ENCODE measurements at places on chromosomes 2 and 18.

DNA sequence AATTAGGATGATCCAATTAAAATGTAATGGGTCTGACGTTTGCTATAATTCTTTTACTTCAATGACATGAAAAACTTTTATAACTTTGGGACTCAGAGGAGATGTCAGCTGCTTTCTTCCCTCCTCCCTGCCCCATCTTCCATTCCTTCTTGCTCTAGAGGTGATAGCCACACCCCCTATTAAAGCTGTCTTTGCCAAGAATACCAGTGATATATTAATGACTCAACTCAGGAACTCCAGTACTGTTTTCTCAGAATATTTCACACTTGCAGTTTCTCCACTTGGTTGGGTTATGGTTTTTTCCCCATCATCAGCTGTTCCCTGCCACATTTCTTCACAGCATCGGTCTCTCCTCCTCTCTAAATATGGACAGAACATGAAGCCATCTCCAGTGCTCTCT lies 184.0 kb downstream of the KCNE4 start:
- no peak for DNase-seq

DNA sequence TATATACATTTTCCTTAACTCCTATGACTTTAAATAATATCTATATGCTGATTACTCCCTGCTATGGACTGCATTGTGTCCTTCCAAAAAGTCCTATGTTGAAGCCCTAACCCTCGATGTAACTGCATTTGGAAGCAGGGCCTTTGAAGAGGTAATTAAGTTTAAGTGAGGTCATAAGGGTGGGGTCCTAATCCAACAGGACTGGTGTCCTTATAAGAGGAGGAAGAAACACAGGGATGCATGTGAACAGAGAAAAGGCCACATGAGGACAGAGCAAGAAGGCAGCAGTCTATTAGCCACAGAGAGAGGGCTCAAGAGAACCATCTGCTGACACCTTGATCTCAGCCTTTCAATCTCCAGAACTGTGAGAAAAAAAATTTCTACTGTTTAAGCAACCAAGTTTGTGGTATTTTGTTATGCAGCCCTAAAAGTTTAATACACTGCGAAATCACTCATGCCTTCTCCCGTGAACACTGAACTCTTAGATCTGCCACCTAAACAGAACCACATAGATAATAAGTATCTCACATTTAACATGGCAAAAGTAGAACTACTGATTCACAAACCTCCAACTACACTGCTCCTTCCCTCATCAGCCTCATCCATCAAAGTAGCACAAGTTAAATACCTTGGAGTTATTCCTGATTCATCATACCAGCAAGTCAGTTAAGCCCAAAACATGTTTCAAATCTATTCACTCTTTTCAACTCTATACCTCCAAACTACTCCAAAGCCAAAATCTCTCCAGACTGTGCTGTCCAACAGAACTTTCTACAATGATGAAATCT lies 65.4 kb downstream of the HIBCH start:
- DNase-seq = no peak

DNA sequence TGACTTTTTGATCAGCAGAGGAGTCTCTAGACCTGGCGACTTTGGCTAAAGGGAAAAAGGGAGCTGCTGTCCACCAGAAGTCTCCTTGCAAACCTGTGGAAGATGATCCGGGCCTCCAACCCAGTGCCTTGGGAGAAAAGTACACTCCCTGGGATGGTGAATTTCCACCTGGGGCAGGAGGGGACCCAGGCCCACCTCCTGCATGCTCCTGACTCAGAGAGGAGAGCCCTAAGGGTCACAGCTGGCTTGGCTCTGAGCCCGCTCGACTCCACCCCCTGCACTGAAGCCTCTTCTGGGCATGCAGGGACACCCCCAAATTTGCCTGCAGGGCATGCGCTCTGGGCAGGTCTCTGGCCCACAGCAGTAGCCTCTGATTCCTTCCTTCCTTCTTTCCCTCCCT lies 66.5 kb downstream of the PDCL3 start:
- no peak for DNase-seq

- DNase-seq = no peak
These were observed 25.6 kb downstream of the GLI2 start for GRCh38 chr2:120761164-120761861.

- DNase-seq = no peak
These were observed 5.0 kb upstream of the ESPNL start for GRCh38 chr2:238095143-238095542.

DNA sequence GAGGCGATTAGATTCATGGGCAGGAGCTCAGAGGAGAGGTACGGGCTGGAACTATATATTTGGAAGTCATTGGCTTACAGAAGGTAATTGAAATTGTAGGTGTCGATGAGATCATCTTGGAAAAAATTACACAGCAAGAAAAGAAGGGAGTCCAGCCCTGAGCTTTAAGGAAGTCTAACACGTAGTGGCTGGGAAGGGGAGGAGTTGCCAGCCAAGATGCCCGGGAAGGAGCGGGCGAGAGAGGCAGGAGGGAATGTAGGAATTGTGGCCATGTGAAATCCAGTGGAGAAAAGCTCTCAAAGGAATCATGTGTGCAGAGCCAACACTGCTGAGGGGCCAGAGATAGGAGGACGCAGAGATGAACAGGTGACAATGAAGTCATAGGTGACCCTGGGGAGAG lies 25.6 kb upstream of the SCYGR1 start:
- DNase-seq = no peak

- no peak for DNase-seq
These were observed 290.7 kb upstream of the SLC14A2 start for GRCh38 chr18:45324495-45325113.

GRCh38 chr18:45657357-45658335 lies 42.4 kb downstream of the SLC14A2 start:
- peak; percentile 59 for DNase-seq

DNA sequence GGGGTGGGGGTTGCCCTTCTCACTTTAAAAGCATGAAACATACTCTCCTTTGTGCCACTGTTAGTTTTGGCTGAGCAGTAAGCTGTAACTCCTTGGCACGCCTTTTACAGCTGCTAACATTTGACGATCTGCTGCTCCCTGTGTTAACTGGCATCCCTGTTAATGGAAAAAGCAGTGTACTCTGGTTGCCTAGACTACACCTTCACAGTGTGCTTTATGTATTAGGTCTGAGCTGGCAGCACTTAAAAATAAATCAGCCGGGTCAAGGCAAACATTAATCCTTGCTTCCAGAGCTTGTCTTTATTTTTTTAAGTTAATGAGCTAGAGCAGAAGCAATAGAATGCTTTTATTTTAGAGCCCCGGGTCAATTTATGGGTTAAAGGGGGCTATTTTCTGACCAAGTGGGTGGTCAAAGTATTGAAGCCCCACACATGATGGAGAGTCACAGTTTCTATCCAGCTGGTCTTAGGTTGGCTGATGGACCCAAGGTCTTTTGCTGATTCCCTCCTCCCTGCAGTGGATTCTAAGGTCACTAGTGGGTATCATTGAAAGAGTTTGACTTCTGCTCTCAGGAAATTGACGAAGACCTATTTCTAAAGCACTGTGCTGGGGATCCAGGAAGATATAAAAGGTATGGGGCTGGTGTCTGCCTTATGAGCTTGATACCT lies 54.5 kb downstream of the CFAP221 start:
- no peak for DNase-seq

DNA sequence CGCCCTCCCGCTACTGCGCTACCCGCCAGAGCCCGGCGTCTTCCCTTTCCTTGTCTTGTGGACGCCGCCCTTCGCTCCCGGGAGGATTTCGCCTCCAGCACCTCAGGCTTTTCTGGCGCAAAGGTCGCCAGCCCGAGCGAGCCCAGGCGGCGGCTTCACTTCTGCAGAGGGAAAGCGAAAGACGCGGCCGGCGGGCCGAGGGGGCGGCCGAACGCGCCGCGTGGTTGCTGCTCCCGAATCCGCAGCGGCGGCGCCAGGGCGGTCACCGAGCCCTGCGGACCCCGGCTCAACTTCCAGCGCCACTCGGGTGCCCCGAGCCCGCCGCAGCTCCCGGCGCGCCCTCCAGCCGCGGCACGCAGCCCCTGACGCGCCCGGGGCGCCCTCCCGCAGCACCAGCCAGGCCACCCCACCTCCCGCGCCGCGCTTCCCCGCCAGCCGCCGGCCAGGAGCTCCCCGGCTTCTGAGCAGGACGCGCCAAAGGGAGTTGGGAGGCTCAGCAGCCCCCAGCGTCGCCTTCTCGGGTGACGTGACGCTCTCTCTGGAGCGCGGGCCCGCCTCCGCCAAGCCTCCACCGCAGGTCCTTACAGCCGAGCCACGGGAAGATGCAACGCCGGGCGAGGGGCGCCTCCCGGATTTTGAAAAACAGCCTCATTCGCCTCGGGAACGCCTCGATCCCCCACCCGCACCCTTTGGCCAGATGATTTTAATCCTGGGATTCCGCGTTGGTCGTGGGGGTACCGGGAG lies 84.9 kb upstream of the EPB41L3 start:
- no peak for DNase-seq

- DNase-seq = peak; percentile 46
These were observed 38.3 kb downstream of the CRYGD start for GRCh38 chr2:208086029-208086428.

DNA sequence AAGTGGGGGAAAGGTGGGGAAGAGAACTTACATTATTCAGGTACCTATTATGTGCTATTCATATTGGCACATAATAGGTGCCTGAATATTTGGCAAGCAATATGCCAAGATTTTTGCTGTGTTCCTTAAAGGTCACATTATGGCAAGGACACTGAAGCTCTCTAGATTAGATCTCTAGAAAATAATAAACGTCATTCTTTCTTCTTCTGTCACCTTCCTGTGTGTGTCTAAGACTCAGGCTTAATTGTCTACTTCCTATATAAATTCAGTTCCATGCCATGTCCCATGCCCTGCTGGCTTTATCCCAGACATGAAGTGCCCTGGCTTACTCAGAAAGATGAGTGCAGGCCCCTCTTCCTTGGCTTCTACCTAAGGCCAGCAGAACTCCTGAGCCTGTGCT lies 191.1 kb upstream of the CTAGE1 start:
- DNase-seq = no peak

- DNase-seq = no peak
These were observed 152.9 kb downstream of the ALPK2 start for GRCh38 chr18:58476022-58476421.

DNA sequence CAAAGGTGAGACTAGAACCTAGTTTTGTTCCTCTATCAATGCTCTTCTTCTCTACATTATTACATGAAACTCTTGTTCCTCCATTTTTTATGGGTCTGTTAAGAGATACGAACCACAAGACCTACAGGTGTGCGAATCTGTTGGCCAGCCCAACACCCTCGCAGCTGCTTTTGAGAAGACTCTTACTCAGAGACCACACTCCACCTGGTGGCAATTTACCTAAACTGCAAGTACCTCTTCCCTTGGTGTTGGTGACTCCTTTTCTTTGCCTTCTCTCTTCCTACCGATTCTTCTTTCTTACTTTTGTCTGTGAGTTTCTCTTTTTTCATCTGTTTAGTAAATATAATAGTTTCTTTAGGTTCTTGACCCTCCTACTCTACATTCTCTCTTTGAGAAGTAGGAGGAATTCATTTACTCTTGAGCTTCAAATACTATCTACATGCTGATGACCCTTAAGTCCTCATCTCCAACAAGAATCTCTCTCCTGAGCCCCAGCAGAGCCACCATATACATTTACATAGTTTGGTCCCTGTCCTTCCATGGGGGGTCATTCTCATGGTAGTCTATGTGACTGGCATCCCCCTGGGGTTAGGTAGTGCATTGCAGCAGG lies 81.8 kb upstream of the GAREM1 start:
- DNase-seq = peak; percentile 64

- DNase-seq = no peak
These were observed 329.5 kb upstream of the CWC22 start for GRCh38 chr2:180336550-180336949.

GRCh38 chr2:134462275-134462674 lies 208.4 kb downstream of the MGAT5 start:
- no peak for DNase-seq

GRCh38 chr18:78558948-78559347 lies 420.7 kb upstream of the SALL3 start:
- DNase-seq = no peak
